Cortex of kidney (tissue), 1 donor: ENCODE measurements at places on chromosomes 2 and 18.

- DNase-seq = no peak
These were observed 40.2 kb upstream of the STAT4 start for GRCh38 chr2:191190861-191191552.

GRCh38 chr2:120241684-120242083 is 11.0 kb upstream of the RALB start:
- no peak for DNase-seq

- DNase-seq = no peak
These were observed 39.1 kb downstream of the CDC42EP3 start for GRCh38 chr2:37632310-37632709.

DNA sequence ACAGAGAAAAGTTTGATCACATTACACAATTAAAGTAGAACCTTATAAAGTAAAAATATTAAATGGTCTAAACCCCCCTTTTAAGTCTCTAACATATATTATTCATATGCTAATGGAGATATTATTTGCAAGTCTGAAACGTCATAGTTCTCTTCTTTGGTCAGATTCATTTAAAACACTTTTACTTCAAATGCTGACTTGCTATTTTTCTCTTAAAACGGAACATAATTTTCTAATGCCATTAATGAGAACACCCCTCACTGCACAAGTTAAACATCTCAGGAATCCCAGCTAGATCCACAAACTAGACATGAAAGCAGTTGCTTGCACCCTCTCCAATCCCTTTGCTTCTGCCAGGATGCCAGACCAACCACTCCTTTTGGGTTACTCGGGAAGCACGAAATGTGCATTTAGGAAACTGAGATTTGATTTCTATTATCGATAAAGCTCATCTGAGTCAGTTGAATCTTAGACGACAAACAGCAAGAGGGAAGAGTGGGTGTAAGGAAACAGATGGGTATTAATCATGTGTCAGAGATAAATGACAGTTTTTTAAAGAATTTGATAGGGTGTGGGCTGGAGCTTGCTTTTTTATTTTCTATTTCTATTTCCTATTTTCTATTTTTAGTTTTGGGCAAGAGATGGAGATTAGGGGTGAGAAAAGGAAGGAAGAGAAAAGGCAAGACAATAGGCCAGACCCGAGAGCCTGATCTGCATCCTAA is 1.5 kb downstream of the ADD2 start:
- no peak for DNase-seq

DNA sequence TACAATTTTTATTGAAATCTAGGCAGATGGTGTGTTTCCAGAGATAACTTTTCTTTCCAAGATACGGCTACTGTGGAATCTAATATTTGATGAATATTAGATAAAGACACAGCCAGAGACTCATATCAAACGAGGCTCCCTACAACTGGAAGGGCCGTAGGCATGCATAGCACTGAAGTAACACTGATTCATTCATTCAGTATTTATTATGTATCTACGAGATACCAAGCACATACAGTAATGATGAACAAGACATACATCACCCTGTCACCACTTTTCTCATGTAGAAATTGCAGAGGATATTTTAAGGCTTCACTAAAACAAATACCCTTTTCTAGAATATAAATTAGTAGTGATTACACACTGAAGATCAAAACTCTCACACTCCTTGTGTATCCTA is 74.5 kb downstream of the KCTD18 start:
- no peak for DNase-seq

- no peak for DNase-seq
These were observed 17.7 kb upstream of the MAL start for GRCh38 chr2:95007822-95008221.

- DNase-seq = no peak
These were observed 22.8 kb downstream of the GLI2 start for GRCh38 chr2:120758181-120759144.

DNA sequence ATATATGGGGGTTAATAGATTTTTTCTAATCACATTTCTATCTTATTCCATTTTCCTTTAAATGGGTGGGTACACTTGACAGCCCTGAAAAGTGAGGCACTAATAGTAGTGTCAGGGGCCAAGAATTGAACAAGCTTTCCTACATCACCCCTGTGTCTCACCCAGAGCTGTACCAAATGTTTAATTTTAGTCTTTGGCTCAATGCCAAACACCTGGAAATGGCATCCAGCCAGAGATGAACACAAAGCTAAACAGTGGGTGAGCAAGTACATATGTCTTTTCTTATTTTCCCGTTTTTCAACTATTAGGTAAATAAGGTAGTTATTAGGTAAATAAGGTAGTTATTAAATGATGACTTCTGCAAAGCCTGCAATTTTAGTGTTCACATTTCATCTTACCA is 276.3 kb upstream of the ERBB4 start:
- no peak for DNase-seq

DNA sequence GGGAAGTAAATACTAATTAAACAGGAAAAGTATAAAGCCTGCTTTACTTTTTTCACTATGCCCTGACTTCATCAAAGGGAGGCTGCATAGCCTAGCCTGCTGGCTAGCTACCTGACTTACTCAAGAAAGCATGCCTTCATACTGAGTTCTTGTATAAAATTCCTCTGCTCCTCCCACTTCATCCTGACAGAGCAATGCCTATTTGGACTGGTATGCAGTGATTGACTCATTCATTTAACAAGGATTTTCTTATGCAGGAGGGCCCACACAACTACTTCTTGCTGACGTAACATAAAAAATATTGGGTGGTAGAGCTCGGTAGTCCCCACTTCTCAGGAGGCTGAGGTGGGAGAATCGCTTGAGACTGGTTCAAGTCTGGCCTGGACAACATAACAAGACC is 70.5 kb downstream of the PRPF40A start:
- no peak for DNase-seq

- DNase-seq = no peak
These were observed at the start of gene RAB17 for GRCh38 chr2:237590272-237591140. Gene RAB17, minus strand, starts transcription at chr2:237590734. Its CDS starts 4,580 bp downstream, at chr2:237586154.

DNA sequence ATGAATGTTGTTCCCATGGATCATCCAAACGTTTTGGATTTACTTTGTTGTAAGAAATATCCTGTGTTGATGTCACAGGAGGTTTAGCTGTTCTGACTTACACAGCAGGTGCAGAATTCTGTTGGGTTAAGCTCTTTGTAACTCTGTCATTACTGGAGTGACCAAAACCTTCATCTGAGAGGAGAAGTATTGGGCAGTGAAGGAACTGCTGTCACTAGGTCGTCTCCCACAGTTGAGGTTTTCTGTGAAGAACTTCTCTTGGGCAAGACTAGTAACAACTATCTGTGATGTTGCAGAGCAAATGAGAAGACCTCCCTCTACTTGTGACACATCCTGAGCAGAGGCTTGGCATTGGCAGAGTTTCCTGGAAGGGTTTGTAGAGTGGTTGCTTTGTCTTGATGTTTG is 2.9 kb downstream of the SPTBN1 start:
- DNase-seq = no peak

GRCh38 chr2:169928463-169928864 is 101.2 kb downstream of the UBR3 start:
- DNase-seq = no peak

GRCh38 chr2:197891897-197892442 is 87.6 kb downstream of the PLCL1 start:
- DNase-seq = no peak

GRCh38 chr2:157784169-157784822 is 91.8 kb downstream of the ACVR1 start:
- no peak for DNase-seq

DNA sequence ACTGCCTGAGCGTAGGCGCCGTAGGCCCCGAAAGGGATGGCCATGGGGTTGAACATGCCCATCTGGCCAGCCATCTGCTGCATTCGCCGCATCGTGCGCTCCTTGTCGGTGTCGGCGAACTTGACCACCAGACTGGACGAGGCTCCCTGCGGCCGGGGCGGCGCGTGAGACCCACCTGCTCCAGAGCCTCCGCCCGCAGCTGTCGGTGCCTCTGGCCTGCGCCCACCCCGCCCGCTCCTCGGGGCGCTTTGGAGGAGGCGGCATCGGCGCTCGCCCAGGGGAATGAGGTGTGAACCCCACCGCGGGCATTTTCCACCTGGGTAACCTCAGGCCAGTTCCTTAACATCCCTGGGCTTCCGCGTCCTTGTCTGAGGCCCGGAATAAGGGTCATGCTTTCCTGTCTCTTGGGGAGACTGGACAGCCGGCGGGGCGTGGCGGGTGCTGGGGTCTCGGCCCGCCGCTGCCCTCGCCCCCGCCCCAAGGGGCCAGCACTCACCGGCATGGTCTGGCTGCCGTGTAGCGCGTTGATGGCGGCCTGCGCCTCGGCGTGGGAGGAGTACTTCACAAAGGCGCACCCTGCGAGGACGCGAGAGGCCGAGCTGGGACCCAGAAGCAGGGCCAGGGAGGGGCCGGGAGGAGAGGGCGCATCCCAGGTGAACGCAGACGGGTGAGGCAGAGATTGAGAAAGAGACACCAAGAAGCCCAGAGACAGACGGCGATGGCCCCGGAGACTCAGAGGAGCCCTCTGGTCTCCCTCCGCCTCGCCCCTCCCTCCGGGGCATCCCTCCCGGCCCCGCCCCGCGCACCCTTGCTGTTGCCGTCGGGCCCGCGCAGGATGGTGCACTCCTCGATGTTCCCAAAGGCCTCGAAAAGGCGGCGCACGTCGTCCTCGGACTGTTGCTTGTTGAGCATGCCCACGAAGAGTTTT is 291.0 kb downstream of the CELF4 start:
- DNase-seq = no peak

DNA sequence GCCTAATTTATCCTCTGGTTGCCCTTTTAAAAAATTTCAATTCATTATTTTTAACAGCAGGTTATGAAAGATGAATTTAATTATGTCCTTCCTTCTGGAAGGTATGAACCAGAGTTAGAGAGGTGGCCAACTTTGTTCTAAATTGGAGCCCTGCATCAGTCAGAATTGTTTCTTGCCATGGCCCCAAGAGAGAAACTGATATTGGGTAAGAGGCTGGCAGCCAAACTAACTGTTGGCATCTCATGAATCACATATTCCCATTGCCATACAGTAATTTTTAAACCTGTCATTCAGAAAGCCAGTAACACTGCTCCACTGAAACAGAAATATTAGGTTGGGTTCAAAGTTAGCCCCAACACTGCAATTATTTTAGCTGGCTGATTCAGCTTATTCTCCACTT is 67.4 kb downstream of the SMAD2 start:
- no peak for DNase-seq

DNA sequence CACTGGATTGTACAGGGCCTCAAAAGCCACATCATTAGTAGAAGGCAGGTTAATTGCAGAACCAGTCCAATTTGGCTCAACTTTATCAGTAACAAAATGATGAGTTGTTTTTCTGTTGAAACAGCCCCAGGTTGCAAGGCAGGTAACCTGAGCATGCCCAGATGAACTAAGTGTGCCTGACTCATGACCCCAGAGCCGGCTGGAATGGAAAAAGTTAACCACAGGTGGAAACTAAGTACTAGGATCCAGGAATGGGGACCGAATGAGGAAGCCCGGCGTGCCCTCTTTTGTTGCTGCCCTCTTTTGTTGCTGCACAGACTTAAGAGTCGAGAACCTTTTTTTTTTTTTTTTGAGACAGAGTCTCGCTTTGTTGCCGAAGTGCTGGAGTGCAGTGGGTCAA is 79.5 kb upstream of the YWHAQ start:
- no peak for DNase-seq

DNA sequence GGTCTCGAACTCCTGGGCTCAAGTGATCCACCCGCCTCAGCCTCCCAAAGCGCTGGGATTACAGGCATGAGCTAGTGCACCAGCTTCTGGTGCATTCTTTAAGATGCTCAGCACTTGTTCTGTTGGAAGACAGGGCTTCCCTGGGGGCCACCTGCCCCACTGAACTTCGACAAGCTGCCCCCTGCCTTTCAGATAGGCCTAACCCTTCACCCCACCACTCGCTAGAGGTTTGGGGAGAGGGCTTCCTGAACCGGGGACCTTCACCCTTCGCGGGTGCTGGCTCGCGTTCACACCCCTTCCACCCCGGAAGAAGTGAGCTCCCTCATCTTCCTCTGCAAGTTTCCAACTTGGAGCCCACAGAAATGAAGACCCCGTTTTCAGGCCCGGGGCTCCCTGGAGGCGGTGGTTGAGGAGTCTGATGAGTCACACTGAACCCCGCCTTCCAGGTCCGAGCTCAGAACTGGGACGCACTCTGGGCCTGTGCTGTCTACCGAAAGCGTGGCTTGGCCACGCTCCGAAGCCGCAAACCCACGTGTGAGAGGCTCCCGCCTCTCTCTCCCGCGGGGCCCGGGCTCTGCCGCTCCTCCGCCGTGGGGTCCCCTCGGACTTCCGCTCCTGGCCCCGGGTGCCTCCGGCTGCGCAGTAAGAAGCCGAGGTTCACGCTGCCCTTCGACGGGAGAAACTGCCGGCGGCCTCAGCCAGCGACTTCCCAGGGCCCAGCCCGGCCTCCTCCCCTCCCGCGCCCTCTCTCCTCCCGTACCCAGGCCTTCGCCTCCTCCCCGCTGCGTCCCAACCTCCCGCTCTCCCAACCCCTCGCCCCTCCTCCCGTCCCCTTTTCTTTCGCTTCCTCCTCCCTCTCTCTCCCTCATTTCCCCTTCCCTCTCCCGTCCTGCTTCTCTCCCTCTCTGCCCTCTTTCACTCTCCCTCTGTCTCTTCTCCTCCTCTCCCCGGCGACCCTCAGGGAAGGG is 47.5 kb upstream of the SP3 start:
- DNase-seq = no peak

- DNase-seq = no peak
These were observed 238.4 kb downstream of the ZEB2 start for GRCh38 chr2:144281476-144281875.

DNA sequence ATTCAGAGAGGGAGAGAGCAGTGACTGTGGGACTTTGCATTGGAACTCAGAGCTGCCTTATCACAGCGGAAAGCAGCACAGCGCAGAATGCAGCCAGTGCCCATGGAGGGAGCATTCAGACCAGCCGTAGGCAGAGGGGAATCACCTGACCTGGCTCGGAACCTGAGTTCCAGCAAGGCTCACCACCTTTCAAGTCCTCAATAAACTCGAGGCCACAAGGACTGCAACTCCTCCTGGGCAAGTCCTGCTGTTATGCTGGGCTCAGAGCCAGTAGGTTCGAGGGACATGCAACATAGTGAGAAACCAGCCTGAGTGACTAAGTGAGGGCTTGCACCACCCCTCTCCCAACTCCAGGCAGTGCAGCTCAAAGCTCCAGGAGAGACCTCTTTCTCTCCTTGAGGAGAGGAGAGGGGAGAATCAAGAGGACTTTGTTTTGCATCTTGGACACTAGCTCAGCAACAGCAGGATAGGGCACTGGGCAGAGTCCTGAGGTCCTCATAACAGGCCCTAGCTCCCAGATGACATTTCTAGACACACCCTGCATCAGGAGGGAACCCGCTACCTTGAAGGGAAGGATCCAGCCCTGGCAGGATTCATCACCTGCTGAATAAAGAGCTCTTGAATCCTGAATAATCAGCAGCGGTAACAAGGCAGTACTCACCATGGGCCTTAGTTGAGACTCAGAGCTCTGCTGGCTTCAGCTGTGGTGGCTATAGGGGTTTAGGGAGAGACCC is 136.8 kb upstream of the OTOS start:
- DNase-seq = no peak

- no peak for DNase-seq
These were observed 17.1 kb downstream of the OSBPL6 start for GRCh38 chr2:178211460-178211859.
